NCI-H1417 treated with DMSO at 0.1 percent for 48 hours (cell line): ENCODE measurements at places on chromosomes 3 and 15.

- DNase-seq, result no peak
Observed at GRCh38 chr3:150635526-150635925, 32.4 kb downstream of the SELENOT start.

DNA sequence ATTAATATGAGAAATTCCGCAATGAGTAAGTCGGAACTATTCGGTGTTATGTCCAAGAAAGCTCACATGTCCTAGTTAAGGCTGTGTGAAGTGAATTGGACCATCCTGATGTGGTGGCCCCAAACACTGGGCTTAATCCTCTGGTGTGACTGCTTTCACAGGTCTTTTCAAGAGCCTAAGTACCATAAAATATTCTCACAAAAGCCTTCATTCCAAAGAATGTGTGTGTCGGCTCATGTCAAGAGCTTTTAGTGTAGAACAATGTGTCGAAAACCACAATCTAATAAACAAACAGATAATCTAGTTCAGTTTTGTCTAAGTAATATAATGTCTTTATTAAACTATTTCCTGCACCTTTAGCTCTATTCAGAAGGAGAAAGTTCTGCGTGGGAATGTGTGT lies 311.4 kb downstream of the LPP start:
- no peak for DNase-seq

DNA sequence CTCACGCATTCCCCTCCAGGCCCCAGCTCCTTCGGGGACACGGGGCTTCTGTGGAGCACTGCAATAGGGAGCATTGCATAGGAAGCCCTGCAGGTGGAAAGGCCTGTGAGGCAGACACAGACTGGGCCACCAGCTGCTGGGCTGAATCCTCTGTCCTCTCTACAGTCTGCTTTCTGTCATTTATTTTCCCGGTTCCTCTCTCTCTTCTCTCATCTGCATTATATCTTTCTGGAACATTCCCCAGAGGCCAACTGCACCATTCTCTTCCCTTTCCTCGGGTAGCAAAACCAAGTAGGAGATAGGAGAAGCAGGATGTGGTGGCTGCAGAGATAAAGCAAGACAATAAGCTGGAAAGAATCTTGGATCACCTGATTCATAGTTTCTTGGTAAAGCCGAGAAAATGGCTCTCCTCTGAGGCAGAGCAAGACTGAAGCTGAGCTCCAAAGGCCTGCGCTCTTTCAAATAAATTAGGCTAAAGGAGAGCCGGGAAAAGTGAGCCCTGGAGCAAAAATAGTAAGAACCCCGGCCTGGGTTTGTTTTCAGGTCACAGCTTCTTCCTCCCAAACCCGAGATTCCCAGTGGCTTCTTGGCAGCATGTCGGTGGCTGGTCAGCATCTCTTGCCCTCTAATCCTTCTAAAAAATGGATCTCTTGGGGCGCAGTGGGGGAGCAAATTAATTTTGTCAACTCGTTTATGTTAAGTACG lies 5.3 kb downstream of the TM4SF4 start:
- no peak for DNase-seq

DNA sequence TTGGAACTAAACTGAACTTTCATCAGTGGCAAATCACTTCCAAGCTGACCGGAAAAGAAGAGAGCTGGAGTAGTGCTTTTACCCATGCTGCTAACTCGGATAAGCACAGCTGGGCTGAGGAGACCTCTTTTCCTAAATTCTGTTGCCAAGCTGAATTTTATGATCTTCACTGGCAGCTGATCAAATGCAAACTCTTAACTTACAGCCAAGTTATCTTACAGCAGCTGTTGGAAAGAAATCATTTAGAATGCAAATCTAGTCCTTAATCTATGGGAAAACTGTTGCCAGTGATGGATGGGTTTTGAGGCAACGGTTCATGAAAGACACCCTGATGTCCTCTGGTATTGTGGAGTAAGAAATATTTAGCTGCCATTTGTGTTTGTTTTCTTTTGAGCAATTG lies 216.5 kb downstream of the ZNF385D start:
- no peak for DNase-seq

GRCh38 chr15:88833731-88834100 lies 30.5 kb downstream of the ACAN start:
- no peak for DNase-seq
